ENCODE measurements at places on chromosomes 2 and 18.
A peak's percentile ranks its signal among the peaks of the same experiment; 100 is the strongest.

DNA sequence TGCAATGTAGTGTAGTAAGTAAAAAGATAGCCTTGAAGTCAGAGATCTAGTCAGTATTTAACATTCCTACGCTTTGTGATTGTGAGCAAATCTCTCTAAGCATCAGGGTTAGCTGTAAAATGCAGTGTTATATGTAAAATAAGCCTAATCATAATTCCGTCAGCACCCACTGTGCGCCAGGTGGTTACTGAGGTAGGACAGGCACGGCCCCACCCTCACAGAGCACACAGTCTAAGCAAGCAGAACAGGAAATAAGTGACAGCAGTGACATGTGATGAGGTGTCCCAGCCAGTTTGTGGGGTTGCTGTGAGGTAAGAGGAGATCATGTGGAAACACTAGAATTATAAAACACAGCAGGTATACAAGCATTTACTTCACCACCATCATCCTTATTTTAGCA is 267.1 kb downstream of the ICOS start:
- no peak for DNase-seq

GRCh38 chr2:189543367-189543766 is 37.2 kb downstream of the SLC40A1 start:
- no peak for DNase-seq

DNA sequence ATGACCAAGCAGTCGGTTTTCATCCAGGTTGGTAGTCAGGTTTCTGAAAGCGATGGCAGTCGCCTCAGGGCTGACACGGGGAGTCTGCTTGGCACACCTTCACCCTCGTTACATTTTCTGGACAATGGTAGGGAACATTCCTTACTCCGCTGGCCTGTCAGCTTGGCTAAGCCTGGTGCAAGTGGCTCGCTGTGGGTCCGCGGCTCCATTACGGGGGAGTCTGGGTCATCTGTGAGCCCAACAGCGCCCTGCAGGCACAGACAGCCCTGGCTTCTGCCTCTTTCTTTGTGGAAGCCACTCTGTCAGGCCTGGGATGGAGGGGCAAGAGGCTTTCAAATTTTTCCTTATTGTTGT is 95.6 kb downstream of the HDAC4 start:
- no peak for DNase-seq

DNA sequence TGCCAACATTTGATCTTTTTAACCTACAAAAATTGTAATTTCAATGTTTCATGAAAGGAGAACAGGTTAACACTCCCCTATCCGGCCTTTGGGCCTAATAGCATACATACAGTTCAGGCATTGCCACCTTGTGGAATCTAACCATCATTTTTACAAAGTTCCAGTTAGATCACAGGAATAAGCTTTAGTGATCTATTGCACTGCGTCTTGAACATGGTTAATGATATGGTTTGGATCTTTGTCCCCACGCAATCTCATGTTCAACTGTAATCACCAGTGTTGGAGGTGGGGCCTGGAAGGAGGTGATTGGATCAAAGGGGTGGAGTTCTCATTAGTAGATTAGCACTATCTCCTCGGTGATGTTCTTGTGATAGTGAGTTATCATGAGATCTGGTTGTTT is 58.2 kb upstream of the NEUROD1 start:
- DNase-seq = no peak

- DNase-seq = no peak
Observed at GRCh38 chr2:88540346-88540745, 86.9 kb downstream of the EIF2AK3 start.

DNA sequence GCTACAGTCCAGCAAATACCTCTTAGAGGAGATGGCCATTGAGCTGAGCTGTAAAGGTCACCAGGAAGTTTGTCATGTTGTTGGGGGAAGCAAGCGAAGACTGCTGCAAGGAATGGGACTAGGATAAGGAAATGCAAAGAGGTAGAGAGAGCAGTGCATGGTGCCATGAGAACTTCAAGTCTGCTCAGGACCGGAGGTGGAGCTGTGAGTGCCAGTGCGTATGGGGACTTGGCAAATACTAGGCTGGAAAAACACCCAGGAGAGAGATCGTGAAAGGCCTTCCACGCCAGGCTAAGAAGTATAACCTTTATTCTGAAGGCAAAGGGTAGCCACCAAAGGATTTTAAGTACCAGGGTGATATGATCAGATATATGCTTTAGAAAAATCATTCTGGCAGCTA is 71.3 kb downstream of the MEIS1 start:
- DNase-seq = no peak

- no peak for DNase-seq
Observed at GRCh38 chr2:225742487-225742886, 343.0 kb downstream of the NYAP2 start.

DNA sequence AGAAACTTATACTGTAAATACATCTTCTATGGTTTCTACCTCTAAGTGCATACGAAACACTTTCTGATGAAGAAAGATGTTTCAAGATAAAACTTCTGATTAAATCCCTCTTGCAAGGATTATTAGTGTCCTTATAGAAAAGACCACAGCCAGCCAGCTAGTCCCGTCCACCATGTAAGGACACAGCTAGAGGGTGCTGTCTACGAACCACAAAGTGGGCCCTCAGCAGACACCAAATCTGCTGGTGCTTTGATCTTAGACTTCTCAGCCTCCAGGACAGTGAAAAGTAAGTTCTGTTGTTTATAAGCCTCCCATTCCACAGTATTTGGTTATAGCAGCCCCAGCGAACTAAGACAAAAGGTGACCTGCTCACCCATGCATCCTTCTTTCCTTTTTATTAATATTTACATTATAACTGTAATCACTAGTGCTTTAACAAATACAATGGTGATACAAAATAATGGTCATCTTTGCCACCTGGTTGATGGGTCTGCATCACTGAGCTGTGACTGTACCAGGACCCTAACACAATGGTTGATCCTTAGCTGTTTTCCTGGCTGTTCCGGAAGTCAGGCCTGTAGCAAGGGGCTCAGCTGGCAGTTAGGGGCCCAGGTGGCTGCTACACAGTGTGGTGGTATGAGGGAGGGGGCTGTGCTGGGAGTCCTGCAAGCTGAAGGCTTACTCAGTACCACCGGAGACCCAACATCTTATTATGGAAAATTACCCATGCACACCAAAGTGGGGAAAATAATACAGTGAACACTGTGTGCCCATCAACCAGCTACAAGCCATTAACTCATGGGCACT is 108.5 kb upstream of the SMAD7 start:
- DNase-seq = no peak

- no peak for DNase-seq
Observed at GRCh38 chr2:191176305-191176704, 25.5 kb upstream of the STAT4 start.

- no peak for DNase-seq
Observed at GRCh38 chr18:8556424-8556823, 52.8 kb upstream of the RAB12 start.

DNA sequence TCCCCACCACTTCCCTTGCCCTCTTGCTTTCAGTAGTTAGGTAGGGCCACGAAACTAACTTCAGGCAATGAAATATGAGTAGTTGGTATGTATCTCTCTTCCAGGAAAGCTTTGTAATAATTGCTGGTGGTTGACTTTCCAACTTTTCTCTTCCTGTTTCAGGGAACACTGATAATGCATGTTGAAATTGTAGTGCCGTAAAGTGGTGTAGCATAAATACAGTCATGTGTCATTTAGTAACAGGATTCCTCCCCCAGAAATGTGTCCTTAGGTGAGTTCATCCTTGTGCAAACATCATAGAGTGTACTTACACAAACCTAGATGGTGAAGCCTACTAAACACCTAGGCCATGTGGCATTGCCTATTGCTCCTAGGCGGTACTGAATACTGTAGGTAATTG is 429.2 kb downstream of the PID1 start:
- DNase-seq = no peak

DNA sequence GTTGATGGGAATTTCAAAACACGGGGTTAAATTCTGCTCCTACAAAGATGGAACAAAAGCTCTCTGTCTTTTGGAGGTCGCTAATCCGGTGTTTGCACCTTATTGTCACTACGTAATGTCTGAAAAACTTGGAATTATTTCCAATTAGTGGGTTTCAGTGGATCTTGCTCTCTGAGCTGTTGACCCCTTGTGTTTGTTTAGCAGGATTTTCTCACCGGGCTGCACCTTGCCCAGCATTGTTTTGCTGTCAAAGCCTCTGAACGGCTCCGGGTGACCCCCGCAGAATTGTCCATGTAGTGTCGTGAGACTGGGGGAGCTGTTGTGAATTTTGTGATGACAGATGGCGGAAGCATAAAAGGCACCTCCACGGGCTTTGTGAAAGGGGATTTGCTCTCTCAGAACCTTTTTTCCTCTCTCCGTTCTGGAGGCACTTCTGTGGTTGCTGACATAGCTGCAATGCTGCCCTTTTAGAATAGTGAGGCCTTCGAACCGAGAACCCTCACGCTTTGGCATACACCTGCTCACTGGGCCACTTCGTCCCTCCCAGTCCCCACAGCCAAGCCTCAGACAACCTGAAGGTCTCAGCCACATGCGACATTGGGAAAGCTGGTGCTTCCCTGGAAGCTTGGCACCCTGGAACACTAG is 129.4 kb downstream of the ACOXL start:
- no peak for DNase-seq

GRCh38 chr2:48279344-48280090 is 250.4 kb upstream of the STON1 start:
- no peak for DNase-seq

GRCh38 chr2:46818141-46818621 is 97.4 kb downstream of the MCFD2 start:
- DNase-seq = no peak

DNA sequence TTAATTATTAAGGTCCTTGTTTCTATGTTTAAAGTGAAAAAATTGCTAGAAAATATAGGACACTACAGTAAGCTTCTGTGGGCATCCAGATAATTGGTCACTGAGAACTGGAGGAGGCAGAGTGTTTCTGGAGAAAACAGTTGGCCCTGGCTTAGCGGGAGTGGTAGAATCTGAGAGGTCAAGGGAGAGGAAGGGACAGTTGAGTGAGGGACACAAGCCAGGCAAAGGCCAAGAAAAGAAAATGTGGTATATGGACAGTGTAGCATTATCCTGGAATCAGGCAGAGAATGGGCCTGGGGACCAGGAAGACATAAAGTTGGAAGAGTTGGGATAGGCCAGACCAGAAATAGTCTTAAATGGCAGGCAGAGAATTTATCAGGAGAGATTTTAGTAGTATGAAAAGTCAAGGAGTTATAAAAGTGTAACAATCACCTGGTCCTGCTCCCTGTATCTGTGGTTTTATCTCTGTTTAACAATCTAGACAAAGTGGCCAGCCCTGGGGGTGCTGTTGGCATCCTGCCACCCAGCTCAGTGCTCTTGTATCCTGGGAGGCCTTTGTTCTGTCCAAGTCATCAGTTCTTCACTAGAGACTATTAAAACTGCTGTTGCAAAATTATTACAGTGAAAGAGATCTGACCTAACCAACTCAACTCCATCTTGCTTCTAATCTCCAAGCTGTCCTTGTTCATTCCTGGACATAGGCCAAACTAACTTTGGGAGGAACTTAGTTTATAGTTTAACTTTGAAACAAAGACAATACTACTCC is 15.4 kb upstream of the MSGN1 start:
- no peak for DNase-seq

- no peak for DNase-seq
Observed at GRCh38 chr2:144230033-144230432, 289.9 kb downstream of the ZEB2 start.

- DNase-seq = no peak
Observed at GRCh38 chr2:172328103-172328841, 99.1 kb upstream of the ITGA6 start.

DNA sequence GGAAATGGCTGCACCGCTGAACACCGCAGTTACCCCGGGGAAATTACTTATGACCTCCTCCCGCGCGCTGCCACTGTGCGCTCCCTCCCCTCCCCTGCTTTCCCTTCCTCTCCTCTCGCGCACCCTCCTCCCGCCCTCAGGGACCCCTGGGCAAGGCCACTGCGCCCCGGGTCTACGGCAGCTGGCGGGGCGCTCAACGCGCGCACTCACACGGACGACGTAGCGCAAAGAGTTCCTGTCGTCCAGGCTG is 7.9 kb downstream of the ALPP start:
- no peak for DNase-seq

- DNase-seq = no peak
Observed at GRCh38 chr18:62682371-62682770, 33.0 kb upstream of the PHLPP1 start.

GRCh38 chr2:24403168-24403831 is 43.0 kb upstream of the ITSN2 start:
- no peak for DNase-seq

- DNase-seq = peak; percentile 28
Observed at GRCh38 chr2:10141736-10142639, 19.4 kb downstream of the RRM2 start.

DNA sequence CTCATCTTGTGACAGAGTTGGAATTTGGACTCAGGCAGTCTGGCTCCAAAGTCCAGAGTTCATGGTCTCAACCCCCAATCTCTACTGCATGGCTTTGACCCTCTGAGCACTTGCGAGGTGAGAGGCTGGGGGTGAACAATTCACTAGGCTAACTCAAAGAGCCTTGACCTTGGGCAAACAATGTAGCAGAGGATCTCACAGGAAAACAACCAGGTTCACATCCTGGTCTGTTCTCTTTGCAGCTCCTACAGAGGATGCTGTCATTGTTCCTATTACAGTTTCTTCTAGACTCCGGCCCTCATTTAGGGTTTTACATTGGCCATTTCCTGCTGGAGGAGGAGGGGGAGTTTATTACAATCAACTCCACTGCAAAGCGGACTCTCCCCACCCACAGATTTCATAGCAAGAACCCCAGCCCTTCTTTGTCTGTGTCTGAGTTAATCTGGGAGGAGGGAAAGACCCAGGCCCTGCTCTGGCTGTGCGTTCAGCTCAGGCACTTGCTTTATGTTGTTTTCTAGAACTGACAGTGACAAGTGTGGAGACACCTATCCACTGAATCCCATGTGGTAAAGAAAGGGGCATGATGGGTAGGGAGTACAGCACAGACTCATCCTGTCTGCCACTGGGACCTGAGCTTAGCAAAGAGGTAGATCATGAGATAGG is 101.6 kb downstream of the LBH start:
- peak; percentile 44 for DNase-seq

DNA sequence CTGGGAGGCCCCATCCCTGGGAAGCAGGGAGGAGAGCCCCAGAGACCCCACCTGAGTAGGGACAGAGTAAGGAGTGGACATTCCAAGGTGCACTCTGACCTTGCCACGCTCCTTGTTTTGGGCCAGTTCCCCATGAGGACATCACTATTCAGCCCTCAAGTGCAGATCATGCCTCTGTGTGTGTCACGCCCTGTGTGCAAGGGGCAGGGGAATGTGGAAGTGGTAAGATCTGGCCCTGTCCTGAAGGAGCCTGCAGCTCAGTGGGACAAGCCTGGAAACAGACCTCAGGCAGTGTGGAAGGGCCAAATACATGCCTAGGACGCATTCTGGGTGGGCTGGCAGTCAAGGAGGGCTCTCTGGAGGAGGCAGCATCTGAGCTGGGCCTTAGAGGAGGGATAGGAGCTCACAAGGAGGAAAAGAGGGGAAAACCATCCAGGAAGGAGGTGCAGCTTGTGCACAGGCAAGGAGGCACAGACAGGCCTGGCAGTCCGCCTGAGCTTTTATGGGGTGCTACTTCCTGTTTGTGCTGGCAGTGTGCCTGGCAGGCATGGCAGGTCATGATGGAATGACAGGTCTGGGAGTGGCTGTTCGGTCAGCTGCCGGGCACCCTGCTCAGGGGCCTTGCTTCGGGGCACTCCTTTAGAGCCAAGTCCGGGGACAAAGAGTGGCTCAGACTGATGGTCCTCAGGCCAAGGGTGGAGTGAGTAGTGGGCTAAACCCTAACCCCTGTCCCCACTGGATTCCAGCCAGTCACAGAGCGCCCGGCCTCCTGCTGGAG is 3.3 kb downstream of the KLHL30 start:
- DNase-seq = no peak

Measured in activated CD4-positive, alpha-beta T cell treated with anti-CD3 and anti-CD28 coated beads for 4 hours (primary cell).